ENCODE measurements at places on chromosomes 12 and 14.

DNA sequence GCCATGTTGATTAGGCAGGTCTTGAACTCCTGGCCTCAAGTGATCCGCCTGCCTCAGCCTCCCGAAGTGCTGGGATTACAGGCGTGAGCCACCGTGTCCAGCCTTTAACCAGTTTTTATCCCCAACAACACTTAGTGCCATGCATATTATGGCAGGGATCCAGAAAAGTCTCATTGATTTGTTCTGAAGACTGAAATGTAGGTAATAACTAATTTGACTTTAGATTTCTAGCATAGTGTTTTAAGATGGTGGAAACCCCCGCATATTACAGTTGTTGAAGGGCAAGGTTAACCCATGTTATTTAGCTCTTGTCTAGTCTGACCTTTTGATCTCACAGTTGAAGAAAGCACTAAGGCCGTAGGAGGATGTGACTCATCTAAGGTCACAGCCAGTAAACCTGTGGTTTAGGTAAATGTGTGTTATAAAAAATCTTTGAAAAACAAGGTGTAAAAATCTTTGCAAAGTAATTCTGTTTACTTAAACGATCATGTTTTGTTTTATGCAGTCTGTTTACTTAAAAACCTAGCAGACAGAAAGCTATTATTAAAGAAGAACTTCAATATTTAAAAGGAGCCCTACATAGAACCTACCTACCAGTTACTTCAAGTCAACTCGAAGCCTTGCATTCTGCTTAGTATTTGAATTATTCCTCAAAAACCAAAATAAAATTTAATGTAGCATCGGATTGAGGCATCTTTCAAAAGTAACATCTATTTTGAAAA, 24.8 kb downstream of the BICDL1 start:
- peak; percentile 52 for DNase-seq

DNA sequence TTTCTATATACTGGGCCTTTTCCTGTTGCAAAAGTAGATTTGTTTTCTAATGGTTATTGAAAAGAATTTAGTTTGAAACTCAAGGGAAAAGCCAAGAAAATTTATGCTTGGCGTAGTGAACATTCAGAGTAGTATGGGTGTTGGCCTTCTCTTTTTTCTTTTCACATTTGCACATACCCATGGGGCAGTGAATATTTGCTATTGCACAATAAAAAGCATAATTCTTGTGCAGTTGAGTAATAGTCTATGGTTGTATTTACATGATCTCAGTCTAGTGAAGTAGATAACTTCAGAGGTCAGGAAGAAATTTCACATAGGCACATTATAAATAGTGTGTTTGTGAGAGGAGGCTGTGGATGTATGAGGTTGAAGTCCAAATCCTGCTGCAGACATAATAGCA, 158.1 kb downstream of the FLRT2 start:
- no peak for DNase-seq

DNA sequence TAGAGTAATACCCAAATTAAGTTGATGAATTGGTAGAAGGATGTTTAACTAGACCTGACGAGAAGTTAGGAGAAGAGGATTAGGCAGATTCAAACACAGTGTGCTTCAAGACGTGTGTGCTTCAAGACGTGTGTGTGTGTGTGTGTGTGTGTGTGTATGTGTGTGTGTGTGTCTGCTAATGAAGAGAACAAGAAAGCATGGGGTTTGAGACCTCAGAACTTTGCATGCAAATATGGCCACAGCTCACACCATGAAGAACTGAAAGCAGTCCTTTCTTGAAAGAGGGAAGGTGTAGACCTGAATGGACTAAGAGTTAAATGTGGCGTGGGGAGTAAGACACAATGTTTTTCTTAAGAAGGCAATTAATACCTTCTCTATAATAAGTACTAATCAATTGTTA, 32.5 kb upstream of the SSPN start:
- DNase-seq, result no peak

DNA sequence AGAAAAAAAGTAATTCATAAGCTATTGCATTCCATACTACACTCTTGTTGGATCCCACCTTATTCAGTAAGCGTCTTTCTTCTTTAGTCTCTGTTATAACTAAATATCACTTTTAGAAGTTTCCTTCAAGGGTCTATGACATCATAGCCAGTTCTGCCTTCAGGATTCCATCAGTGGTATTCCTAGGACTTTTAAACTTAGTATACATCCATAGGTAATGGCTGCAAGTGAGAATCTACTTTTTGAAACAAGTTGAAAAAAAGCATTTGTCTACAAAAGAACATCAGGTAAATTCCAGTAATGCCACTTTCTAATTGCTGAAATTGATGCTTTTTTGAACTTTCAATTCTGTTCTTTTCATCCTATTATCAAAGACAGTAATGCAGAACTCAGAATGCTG, at the start of gene FSCB:
Gene FSCB (minus strand): TSS at position 101 of the 400 bp plus-strand sequence. CDS start 296 bp downstream, outside the sequence.
- DNase-seq, result no peak

GRCh38 chr14:105537580-105538474, 11.4 kb downstream of the TMEM121 start:
- DNase-seq, result peak; percentile 70

DNA sequence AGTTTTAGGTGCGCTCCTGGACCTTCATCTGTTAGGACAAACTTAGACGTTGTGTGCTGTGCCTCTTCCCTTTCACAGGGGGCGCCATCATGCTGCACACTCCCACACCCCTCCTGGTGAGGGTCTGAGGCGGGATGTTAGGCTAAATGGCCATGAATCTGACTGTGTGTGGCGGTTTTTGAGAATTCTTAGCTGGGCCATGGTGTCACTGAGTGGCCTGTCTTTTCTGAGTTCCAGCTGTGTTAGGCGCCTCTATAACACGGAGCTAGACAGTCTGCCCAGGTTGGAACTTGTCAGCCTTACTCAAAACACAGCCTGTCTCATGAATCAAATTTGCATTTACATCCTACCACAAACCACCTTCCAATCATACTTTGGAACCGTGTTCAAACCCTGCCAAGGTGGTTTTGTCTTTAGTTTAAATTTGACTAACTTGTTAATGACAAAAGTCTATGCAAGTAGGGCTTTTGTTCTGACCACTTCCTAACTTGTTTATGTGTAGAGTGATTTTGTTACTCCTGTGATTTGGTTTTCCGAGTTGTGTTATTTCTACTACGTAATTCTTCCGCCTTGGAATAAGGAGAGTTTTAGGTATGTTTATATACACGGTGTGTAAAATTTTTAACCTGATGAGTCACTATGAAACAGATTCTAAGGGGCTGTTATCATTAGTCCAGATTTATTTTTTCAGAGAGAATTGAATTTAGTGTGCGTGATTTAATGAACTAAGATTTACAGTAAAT, 19.6 kb downstream of the ACVR1B start:
- peak; percentile 32 for DNase-seq

GRCh38 chr14:100239211-100239839, 381 bp downstream of the YY1 start:
- no peak for DNase-seq

DNA sequence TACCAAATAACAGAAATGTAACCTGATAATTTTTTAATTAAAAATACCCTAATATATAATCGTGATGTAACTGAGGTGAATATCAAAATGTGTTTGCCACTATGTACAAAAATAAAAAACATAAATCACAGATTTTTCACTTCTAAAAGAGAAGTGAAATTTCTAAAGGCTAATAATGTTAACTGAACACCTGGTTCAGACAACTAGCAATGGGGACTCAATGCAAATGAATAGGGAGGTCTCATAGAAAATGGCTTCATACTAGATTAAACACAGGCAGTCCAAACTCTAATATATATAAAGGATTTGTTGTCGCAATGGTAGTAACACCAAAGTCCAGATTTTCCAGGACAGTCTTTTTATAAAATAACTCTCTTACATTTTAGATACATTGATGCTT, 365.4 kb upstream of the ATP2B1 start:
- no peak for DNase-seq

- DNase-seq, result peak; percentile 1
These were observed 5.7 kb downstream of the KRT73 start for GRCh38 chr12:52612431-52613383.

- no peak for DNase-seq
These were observed 573.7 kb downstream of the ALG10 start for GRCh38 chr12:34595749-34596733.

DNA sequence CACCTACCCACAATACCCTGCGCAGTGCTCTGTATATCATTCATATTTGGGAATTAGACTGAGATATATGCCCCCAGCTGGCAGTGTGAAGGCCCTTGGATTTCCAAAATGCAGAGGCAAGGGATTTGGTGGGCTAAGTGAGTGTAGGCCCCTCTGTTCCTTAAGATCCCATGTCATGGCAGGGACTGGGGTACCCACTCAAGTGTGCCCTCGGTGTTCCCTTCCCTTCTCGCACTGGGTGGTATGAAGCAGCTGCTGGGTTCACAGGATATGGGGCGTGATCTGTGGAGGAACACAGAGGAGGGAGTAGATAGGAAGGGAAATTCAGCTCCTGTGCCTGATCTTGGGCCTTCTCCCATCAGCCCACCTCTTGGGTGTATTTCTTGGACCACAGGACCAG, 63.1 kb upstream of the VASH1 start:
- DNase-seq, result no peak

GRCh38 chr12:46657453-46658411, 168.1 kb downstream of the SLC38A4 start:
- DNase-seq, result no peak

DNA sequence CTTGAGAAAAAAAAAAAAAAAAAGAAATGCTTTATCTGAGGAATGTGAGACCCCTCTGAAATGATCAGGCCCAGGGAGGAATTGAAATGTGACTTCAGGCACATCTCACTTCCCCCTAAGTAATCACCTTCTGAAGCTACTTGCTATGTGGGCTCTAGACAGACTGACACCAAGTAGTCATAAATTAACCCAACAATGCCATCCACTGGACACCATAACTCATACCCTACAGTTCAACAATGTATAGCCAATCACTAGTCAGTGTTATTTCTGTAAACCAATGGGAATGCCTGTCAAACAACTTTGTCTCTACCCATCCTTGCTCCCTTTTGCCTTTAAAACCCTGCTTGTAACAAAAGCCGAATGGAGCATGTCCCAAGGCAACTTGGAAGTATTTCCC, 182.7 kb upstream of the TMPO start:
- no peak for DNase-seq

GRCh38 chr12:94333396-94333795, 126.3 kb downstream of the CEP83 start:
- no peak for DNase-seq

- peak; percentile 42 for DNase-seq
These were observed 23.3 kb downstream of the GABARAPL1 start for GRCh38 chr12:10235761-10236631.
